EH (cell line): ENCODE measurements at places on chromosomes 2 and 18.
A peak's percentile ranks its signal among the peaks of the same experiment; 100 is the strongest.

- DNase-seq = no peak
Observed at GRCh38 chr18:37701967-37702366, 136.4 kb upstream of the CELF4 start.

- no peak for DNase-seq
Observed at GRCh38 chr2:46886268-46887027, 29.2 kb downstream of the MCFD2 start.

GRCh38 chr2:183037074-183037552 lies 1.1 kb downstream of the NCKAP1 start:
- DNase-seq = peak; percentile 51

- peak; percentile 60 for DNase-seq
Observed at GRCh38 chr18:58668897-58669296, 2.4 kb upstream of the MALT1 start.

DNA sequence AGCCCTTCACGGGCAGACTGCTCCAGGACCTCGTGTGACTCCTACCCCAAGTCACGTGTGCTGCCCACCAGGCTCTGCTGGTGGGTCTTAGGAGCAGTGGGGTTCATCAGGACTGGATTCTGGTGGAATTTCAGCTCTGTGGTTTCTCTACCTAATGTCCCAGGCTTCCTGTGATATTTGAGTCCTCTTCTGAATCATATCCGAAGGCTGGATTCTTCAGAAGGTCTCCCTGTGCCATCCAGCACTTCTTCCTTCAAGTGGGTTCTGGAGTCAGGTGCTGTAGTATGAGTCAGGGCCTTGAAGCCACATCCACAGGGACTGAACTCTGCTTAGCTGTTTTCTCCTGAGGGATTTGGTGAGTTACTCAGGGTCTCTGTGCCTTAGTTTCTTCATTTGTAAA lies 850.2 kb upstream of the CELF4 start:
- DNase-seq = no peak

DNA sequence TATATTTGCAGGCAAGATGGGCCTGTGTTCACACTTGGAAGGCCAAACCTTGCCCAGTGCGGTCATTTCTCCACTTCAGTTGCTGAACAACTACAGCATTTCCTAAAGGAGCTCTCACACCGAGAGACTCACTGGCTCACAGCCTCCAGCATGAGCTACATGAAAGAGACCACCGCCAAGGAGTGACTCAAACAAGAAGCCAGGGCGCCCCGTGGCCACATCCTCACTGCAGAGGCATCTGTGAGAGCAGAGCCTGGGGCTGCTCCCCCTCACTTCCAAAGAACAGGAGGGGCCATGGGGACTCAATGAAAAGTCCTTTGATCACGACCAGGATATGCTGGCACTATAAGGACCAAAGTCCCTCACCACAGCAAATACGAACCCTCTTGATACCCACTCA lies 50.0 kb downstream of the TMEM163 start:
- no peak for DNase-seq

GRCh38 chr18:45689396-45689795 lies 34.6 kb upstream of the SLC14A1 start:
- DNase-seq = no peak

- DNase-seq = no peak
Observed at GRCh38 chr2:105490956-105491355, 92.1 kb upstream of the FHL2 start.

GRCh38 chr2:130300258-130300969 lies 42.3 kb upstream of the IMP4 start:
- DNase-seq = no peak

DNA sequence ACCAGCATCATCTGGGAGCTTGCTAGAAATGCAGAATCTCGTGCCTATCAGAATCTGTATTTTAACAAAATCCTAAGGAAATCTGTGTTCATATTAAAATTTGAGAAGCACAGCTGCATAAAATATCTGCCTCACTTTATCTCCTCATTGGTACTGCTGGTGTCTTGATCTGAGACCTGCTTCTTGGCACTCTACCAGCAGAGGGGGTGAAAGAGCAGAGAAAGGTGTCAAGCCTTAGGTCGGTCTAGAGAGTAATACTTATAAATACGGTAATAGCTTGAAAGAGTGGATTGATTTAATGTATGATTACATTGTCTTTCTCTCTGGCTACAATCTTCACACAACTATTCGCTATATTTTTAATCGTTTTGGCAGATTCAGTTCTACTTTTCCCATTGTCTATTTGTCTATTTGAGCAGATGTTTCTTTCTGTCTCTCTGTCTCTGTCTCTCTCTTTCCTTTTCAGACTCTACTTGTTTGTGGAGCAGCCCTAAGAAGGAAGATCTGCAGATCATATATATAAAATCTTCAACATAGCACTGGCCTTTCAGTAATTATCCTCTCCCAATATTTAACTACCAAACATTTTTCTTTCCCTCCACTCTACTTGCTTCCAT lies 1.7 kb upstream of the GCG start:
- DNase-seq = peak; percentile 65

- peak; percentile 83 for DNase-seq
Observed at GRCh38 chr2:30208453-30208852, 22.9 kb upstream of the LBH start.

DNA sequence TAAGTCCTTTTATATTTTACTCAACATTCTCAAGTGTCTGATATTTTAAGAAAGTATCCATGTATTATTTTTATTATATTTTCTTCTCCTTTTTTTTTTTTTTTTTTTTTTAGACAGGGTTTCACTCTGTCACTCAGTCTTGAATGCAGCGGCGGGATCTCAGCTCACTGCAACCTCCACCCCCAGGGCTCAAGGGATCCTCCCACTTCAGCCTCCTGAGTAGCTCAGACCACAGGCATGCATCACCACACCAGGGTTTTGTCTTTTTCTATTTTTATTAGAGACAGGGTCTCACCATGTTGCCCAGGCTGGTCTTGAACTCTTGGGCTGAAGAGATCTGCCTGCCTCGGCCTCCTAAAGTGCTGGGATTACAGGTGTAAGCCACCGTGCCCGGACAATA lies 212.1 kb downstream of the TCF4 start:
- no peak for DNase-seq

DNA sequence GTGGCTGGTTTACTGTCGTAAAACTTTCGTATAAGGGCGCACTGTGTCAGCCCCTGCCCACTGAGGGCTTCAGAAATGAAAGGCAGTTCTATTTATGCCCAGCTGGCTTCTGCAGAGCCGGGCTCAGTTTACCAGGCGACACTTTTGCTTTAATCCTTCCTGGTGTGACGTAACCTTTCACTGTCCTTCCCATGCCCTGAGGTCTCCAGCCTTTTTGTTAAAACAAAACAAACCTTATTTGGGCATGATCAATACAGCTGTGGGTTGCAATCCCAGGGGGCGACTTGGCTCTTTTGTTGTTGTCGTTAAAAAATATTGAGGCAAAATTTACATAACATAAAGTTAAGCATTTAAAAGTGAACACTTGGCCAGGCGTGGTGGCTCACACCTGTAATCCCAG lies 85.3 kb downstream of the AGAP1 start:
- no peak for DNase-seq

GRCh38 chr18:28432339-28432738 lies 255.4 kb upstream of the CDH2 start:
- DNase-seq = no peak

- no peak for DNase-seq
Observed at GRCh38 chr18:78138983-78139496, 840.6 kb upstream of the SALL3 start.

- DNase-seq = peak; percentile 26
Observed at GRCh38 chr2:172293952-172294351, 133.4 kb upstream of the ITGA6 start.

DNA sequence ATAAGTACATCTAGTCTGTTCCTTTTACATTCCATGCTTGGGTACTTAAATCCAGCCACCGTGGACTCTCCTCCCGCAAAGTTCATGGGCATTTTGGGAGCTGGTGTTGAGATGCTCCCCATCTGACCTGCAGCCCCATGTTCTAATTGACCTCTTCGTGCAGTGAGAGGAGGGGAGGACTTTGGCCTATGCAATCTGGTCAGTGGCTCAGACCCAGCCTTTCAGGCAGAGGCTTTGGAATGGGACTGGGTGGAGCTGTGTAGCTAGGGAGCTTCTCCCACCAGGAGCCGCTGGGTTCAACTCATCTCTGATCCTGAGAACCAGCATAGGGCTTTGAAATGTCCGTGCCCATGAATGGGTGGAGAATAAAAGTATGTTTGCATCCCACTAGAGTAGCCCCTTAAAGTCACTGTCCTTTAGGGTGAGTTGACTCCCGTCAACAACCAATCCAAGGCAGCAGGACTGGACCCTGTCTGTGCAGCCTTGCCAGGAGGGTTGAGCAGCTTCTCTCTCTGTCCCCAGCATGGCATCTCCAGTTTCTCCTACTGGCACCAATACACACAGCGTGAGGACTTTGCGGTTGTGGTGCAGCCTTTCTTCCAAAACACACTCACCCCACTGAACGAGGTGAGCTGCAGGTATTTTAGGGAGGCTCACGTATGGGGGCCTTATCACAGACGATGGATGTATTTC lies 120.0 kb upstream of the PPP1CB start:
- no peak for DNase-seq

DNA sequence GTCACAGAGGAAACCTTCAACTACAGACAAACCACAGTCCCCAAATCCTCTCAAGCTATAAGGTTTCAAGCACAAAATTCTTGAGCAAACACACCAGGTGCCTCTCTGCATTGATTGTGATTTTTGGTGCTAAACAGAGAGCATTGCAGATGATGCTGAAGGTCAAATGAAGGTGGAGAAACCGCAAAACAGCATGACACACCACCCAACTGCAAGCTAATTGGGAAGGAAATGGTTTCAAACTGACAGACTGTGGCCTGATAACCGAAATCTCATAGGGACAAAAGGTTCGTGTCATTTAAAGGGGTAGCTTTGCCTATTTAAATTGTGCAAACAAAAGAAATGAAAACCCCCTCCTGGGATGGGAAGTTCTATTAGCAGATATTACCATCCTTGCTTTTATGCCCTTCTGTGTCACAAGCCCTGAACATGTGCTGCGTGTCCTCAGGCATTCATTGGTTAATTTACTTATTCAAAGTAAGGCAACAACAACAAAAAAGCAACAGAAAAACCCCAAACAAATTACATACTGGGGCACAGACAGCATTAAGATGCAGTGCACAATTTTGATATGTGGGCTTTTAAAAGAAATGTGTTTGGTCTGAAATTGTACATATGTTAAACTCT lies 154.9 kb downstream of the AQP4 start:
- no peak for DNase-seq

DNA sequence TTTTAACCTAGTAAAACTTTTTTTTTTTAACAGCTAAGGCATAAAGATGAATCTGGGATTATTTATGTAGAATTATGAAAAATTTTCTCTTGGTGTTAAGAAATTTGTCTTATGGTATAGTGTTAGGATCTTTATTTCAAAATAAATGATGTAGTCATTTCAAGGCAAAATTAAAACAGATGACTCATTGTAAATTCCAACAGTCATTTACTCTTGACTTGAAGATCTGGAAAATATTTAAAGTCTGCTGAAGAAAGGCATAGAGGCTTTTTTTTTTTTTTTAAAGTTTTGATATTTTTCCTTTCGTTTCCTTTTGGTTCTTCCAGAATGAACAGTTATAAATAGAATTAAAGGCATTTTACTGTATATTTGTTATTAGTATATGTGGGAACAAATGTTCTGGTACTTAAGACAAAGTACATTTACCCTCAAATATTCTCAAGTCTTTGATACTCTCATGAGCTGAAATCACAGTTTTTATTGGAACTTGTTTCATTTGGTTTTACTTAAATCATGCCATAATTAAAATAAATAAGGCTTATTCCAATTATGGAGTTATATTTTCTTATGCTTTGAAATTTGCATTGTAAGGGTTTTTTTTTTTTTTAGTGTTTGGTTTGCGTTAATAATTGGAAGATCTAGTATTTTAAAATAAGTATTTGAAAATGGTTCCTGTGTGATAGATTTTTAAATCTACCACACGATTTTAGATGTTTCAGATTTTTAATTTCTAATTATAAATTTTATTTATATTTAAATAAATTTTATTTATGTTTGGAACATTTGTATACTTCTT lies 29.9 kb downstream of the GLS start:
- peak; percentile 70 for DNase-seq

- no peak for DNase-seq
Observed at GRCh38 chr2:47043891-47044239, 111.2 kb downstream of the STPG4 start.

- DNase-seq = no peak
Observed at GRCh38 chr18:36335476-36336279, 38.2 kb downstream of the FHOD3 start.

DNA sequence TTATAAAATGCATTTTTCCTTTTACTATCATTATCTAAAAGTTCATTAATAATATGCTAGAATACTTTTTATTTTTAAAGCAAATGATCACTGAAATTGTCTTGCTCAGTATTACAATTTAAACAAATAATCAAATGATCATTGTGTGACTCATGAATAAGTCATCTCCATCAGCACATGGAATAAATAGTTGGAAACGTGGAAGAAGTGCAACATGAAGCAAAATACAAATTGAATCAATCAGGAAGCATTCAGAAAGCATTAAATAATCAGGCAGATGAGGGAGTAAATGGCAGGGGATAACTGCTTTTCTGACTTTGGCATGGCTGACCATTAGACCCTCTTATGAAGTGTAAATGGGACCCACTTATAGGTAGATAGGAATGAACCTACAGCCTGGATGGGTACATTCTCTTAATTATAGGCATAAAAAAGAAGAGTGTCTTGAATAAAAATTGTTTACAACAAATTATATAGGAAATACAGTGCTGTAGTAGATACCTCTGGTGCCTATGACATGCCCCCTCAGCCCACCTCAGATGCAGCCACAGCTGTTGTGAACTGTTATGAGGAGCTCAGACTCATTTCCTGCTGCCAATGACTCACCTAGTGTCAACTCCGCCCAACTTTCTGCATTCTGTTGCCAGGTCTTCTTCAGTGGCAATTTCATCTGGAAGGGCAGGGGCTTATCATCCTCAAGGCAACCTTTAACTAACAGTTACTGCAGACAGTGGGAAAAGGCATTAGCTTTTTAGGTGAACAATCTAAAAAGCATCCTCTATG lies 936.0 kb downstream of the TRIB2 start:
- no peak for DNase-seq

DNA sequence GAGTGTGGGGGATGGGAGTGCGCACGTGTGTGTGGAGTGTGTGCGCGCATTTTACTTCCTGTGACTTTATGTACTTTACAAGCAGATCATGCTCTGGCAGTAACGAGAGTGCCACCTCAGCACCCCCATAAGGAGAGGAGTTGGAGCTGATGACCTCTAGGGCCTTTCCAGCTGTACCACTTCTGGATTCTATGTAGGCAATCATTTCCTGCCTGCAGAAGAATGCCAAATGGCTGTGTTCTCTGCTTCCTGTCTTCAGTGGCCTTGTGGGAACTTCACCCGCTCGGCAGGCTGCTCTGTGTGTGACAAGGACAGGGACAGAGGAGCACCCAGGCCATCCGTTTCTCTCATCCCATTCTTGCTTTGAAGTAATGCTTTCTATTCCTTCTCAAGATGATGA lies 22.8 kb upstream of the ZNF385B start:
- DNase-seq = no peak

GRCh38 chr2:44838116-44838790 lies 103.2 kb upstream of the SIX3 start:
- DNase-seq = no peak

GRCh38 chr2:199019898-199020507 lies 437.7 kb downstream of the SATB2 start:
- peak; percentile 55 for DNase-seq
